ENCODE measurements at places on chromosomes 1 and 21.

DNA sequence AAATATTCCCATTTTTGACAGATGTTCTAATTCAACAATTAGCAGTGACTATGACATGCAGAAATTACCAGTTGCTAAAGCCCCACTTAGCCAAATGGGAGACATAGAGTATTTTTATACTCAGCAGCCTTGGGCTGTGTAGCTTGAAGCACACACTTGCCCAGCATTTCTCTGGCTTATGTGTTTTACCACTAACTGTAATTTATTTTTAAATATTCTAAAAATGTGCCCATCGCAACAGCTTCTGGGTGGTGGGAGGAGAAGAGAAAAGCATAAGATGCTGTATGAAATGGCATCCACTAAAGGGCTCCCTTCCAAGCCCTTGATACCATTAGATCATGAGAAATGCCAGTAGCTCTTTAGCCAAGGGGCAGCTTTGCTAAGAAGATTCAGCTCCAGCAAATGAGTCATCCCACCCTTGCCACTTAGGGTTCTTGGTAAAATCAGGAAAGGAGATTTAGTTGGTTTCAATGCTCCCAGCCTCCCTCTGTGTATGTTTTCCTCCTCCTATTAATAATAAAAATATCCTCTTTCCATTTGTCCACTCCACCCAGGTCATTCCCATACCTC is 462.7 kb upstream of the DEPDC1 start:
- DNase-seq, result no peak

- no peak for DNase-seq
These were observed 54.9 kb downstream of the ACOT7 start for GRCh38 chr1:6338695-6339094.

GRCh38 chr21:33015096-33015495 is 10.6 kb upstream of the OLIG2 start:
- DNase-seq, result no peak

DNA sequence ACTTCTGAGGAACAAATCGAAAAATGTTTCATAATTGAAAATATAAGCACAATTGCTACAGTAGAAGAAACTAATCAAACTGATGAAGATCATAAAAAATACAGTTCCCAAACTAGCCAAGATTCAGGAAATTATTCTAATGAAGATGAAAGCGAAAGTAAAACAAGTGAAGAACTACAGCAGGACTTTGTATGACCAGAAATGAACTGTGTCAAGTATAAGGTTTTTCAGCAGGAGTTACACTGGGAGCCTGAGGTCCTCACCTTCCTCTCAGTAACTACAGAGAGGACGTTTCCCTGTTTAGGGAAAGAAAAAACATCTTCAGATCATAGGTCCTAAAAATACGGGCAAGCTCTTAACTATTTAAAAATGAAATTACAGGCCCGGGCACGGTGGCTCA is 30.6 kb downstream of the IFNAR1 start:
- DNase-seq, result no peak

- no peak for DNase-seq
These were observed 390.2 kb downstream of the ZP4 start for GRCh38 chr1:237500566-237500965.

DNA sequence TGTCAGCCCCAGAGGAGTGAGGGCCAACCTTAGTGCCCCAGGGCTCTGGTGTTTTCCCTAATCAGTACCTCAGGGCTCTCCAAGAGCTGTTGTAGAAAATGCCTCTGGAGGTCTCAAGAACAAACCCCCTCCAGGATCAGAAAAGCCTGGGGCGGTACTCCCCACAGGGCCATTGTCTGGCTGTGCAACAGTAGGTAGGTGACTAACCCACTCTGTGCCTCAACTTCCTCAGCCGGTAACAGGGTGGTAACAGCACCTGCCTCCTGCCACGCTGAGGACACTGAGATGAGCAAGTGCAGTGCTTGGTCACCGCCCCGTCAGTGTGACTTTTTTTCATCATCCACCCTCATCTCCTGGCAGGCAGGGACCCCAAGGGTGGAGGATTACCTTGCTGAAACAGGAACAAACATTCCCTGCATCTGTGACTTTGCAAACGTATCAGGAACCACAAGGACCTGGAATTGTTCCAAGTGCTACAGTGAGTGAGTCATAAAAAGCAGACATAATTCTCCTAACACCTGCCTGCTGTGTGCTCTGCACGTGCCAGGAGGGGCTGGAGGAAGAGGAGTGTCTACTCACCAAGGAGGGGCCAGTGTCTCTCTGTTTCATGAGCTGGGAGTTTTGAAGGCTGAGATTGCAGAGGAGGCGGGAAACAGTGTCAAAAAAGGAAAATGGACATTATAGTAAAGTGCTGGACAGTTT is 440.8 kb downstream of the NPHP4 start:
- DNase-seq, result no peak

- DNase-seq, result no peak
These were observed 34.6 kb downstream of the OLFML2B start for GRCh38 chr1:161989108-161989507.

DNA sequence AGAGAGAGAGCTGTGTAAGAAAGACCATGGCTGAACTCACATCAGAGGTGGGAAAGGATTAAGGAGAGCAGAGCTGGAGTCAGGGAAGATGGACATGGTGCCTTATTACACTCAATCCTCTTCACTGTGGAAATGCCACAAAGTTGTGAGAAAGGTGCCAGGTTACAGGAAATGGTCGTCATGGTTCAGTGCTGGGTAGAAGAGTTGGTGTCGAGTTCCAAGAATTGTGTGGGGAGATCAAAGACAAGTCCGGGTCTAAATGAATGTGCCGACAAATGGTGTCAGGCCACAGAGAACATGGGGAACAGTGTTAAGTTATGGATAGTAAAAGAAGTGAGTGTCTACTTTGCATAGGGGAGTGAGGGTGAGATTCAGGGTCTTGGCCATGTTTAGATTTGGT is 40.9 kb downstream of the LAMC2 start:
- no peak for DNase-seq

DNA sequence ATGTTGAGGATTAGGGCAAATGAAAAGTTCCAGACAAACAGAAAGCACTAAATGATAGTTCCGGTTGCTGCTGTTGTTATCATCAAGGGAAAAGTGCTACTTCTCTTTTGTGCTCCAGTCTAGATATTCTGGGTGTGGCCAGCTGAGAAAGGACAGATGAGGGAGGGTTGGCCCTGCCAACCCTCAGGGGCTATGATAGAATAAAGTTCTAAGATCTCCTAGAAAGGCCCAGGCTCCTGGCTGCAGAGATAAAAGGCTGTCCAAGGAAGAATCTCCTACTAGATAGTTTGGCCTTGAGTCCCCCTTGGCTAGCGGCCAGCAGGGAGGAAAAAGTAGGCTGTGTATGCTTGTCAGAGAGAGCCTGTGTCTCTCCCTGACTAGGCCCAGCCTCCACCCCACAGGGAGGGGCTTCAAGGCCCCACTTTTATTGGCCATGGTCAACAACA is 31.5 kb downstream of the RIMS3 start:
- DNase-seq, result no peak

DNA sequence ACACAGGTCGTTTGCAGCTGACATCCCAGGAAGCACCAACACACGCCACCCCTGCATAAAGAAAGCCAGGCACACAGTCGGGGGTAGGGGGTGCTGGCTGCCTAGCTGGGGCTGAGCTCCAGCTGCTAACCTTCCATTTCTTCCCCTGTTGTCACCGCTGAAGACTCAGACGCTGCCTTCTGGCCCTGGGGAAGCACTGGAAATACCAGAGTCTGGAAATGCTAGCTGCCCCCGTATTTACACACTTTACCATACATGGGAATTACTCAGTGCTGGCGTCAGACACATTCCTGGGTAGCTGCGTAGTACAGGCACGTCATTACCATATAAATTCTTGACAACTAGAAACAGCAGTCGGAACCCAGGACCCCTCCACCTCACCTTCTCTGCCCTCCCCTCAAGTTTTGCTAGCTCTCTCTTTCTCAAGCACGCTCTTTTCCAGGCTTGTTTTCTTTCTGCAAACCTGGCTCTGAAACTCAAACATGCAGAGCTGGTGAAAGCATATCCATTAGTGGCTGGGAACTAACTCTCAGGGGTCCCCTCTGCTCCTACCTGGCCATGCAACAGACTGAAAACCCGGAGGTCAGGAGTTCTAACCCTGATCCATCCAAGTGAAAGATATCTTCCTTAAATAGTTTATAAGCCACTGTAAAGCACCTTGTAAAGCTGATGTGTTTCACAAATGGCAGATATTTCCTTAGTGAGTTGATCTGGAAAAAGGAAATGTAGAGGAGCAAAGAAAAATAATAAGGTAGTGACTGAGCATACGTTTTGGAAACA is 3.3 kb downstream of the CSRP1 start:
- no peak for DNase-seq

DNA sequence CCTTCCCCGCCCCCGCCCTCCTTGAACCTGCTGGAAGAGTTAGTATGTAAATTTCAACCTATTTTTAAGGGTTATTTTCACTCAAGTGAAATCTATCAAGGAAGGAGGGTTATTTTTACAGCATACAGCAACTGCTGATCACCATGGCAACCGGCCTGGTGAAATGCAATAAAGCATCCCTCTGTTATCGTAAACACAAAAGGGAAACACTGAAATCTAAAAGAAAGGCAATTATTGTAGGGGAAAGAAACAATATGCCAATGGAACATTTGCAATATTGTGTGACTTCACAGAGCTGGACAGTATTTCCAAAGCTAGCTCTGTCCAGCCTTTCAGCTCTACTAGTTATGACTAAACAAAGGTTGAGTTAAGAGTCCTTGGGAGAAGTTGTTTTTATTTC is 588.3 kb upstream of the PBX1 start:
- no peak for DNase-seq

GRCh38 chr1:61318319-61319125 is 236.2 kb downstream of the NFIA start:
- no peak for DNase-seq

DNA sequence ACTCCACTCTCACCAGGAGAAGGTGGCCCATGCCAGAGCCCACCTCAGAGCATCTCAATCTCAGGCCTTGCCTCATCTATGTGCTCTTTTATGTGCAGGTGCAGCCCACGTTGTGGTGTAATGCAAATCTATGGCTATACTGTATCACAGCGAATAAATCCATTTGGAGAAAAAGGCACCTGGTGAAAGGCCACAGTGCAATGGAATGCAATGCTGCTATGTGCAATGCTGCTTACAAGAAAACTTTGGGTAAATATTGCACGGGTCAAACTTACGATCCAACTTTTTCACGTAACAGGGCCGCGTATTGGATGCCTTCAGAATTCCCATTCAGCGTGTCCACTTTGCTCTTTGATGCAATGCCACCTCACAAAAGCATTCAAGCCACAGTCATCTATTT is 13.5 kb downstream of the ZBTB18 start:
- DNase-seq, result no peak

- DNase-seq, result no peak
These were observed 74.3 kb upstream of the COG2 start for GRCh38 chr1:230568008-230568407.

- no peak for DNase-seq
These were observed 61.9 kb downstream of the WNT9A start for GRCh38 chr1:227885648-227886502.

DNA sequence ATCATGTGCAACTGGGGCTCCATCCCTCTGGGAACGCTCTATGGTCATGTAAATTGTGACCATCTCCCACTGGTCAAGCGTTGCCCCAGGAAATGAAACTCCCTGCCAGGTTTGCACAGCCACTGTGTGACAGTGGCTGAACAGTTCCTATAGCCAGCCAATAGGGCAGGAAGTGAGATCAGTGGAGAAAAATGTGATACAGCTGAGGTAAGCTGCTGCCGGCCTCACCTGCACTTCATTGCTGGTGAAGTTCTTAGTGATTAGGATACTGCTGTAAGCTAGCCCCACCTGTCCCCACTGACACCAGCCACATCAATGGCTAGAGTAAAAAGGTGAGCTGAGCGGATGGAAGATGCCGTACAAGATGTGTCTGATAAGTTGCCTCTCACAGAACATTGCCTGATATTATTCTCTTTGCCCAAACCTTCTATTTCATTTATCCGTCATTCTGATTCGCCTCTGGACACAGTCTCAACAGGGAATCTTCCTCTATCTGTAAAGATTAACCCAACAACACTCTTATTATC is 38.4 kb upstream of the CDC42BPA start:
- no peak for DNase-seq

GRCh38 chr1:89381618-89382017 is 17.8 kb downstream of the GBP6 start:
- DNase-seq, result no peak

DNA sequence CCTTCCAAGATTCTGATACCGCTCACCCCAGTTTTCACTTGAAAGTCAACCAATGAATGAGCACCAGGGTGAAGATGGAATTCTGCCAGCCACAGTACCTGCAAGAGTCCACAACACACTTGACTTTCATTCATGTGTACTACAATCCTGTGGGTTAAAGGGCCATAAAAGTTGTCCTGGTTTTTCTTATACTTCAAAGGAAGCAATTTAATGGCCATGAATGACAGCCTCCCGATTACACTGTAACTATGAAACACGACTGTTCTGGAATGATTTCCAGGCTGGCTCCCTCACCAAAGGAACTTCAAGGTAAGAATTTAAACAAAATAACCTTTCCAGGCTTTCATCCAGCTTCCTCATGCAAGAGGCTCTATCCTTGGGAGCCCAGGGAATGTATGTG is 502.8 kb downstream of the SMYD3 start:
- DNase-seq, result no peak

DNA sequence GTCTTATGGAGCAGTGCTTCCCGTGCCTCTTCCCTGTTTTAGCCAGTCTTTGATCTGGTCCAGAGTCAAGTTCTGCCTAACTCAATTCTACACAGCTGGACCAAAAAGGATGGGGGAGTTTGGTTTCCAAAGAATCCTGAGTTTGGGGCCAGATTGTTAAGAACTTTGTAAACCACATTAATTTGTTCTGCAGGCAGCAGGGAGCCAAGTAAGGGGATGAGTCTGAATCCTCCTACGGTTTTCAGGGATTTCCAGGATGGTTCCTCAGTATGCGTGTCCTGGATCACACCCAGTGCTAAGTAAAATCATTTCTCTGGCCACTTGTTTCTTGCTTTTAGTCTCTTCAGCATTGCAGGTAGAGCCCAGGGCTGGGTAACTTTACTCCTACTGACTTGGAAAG is 26.1 kb upstream of the GJA5 start:
- DNase-seq, result no peak

- peak; percentile 18 for DNase-seq
These were observed 28.2 kb upstream of the SLC30A1 start for GRCh38 chr1:211606914-211607753.

DNA sequence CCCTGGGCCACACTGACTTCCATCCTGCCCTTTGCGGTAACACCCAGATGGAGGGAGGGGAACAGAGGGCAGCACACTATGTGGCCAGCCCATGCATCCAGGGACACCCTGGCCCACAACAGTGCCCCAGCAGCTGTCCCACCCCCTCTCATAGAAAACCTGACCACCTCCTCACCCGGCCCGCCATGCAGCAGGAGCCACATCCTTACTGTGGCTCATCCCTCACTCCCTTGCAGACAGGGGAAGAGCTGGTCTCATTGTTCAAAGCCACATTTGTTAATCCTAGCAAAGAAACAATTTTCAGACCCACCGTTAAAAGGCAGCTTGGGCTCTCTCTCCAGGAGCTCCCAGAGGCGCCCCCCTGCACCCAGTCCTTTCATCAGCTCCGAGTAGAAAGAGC is 23.2 kb upstream of the NUP133 start:
- no peak for DNase-seq

- no peak for DNase-seq
These were observed 2154.7 kb downstream of the MRPL39 start for GRCh38 chr21:23452384-23453083.
